ENCODE measurements at places on chromosomes 7 and 10. TPM values are rescaled to one million over a fixed set of nuclear protein-coding genes. Genes with fewer than 3 reads are reported as not detected.

ANKRD1 gene
- not detected for total RNA-seq

GSTO1 gene
- 83.7 TPM for total RNA-seq

CLRN3 gene
- total RNA-seq = 9.4 TPM

SERPINE1 gene
- 9.9 TPM for total RNA-seq

MEIG1 gene
- total RNA-seq = not detected

UBE2D1 gene
- 15.4 TPM for total RNA-seq

- H3K36me3 ChIP-seq = peaks cover 19% of the 10 kb centered on the region
- no peaks in the 10 kb centered on the region for H3K27me3 ChIP-seq
- no peak for DNase-seq
- no peak overlapping the region for H3K27ac ChIP-seq
Observed at GRCh38 chr7:139078911-139079310, 30.6 kb downstream of the ZC3HAV1 start.

DNA sequence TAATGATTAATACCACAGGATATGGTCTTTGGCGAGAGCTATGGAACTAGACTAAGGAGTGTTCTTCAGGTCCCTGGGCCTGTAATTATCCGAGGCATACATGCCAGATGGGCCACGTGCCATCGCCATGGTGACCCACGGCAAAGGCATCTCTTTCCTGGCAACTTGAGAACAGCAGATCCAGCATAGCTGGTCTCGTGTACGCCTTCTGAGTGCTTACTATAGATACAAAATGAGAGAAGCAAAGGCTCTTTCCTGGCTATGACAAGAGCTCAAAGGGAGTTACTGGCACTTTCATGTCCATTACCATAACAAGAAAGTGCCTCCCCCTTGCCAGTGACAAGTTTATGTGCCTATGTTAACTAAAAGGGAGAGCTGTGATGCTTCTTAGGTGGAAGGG lies 26.0 kb upstream of the GLI3 start:
- H3K27ac ChIP-seq = no peak overlapping the region
- no peaks in the 10 kb centered on the region for H3K27me3 ChIP-seq
- no peaks in the 10 kb centered on the region for H3K36me3 ChIP-seq
- H3K4me1 ChIP-seq = no peaks in the 10 kb centered on the region

DNA sequence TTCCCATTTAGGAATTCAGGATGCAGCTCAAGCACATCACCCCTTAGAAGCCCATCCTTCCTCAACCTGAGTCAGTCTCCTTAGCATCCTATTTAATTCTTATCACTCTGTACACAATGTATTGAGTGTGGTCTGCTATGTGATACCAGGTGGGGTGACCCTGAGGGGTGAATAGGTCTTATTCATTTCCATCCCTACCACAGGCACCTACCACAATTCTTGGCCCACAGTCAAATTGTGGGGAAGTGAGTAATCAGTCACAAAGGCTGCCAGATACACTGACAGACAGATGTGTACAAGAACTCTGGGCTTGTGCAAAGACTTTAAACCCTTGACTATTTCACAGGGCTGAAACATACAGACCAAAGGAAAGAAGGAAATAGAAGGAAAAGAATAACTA lies 560.5 kb downstream of the PARD3 start:
- H3K4me3 ChIP-seq = no peak overlapping the region
- no peaks in the 10 kb centered on the region for H3K36me3 ChIP-seq
- no peaks in the 10 kb centered on the region for H3K27me3 ChIP-seq
- H3K4me1 ChIP-seq = no peaks in the 10 kb centered on the region
- no peak overlapping the region for H3K27ac ChIP-seq

Data from kidney (tissue), 22 donors.